ENCODE measurements at places on chromosomes 6 and 20.

DNA sequence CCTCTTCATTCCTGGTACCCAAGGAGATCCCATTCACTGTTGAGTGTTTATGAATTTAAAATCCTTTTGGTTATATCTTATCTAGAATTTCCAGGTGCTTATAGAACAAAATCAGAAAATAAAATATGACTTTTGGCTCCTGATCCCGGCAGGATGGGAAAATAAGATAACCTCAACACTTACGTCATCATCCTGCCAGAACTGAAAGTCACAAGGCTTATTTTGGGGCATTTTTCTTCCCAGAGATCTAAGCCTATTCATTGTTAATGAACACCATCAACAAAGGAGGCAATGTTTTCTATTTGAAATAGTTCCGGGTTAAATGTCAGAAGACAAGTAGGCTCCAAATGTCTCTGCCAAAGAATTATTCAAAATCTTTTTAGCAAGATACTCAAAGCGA is 580.6 kb downstream of the TFAP2A start:
- no peak for DNase-seq

DNA sequence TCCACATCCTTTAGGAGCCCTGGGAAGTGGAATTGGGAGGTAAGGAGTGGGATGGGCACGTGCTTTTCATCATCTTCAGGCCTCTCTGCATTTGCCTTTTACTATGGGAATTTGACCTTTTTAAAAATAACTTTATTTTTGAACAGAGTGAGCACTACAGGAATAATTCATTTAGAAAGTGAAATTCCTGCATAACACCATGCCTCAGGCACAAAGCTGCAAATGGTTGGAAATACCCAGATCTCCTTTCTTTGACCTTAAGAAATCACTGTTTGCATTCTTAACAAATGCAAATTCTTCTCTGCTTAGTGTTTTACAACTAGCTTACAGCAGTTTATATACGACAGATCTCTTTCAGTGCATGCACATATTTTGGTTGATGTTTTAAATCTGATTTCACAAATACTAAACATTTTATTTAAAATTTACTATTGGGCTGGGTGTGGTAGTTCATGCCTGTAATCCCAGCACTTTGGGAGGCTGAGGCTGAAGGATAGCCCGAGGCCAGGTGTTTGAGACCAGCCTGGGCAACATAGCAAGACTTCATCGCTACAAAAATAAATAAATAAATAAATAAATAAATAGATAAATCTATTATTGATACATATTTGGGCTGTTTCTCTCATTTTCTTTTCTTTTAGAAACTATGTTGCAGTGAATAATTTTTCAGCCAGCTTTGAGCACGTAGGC is 24.5 kb downstream of the CST8 start:
- no peak for DNase-seq

DNA sequence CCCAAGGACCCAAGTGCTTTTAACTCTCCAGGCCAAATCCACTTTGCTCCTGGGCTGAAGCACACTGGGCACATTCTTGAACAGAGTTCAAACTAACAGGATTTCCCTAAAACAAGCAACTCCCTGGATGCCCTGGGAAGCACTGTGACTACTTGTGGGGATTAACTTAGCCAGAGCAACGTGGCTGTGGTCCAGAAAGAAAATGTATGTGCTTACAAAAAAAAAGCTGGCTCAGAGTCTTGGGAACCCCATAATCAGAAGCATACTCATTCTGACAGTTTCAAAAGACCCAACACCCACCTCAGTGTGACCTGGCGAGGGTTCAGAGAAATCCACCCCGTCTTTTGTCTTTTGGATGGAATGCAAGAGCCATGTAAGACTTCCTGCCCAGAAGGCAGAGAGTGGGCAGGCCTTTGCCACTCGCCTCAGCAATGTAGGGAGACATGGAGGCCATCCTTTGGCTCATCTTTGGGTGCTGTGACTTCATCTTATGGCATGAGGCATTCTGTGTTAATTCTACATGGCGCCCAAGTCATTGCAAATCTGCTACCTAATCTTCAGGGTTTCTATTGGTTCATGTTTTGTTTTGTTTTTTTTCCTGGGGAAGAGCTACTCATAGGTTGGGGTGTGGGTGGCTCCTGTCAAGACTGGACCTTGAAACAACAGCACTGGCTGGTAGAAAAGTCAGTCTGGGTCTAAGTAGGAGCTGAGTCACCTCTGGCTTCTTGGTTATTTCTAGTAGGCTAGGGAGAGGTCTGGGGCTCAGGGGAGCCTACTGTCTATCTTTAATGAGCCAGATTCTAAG is 248.6 kb upstream of the SUPT3H start:
- DNase-seq, result no peak

- DNase-seq, result peak; percentile 87
Observed at GRCh38 chr6:170147832-170148708, 142.8 kb downstream of the DLL1 start.

- DNase-seq, result peak; percentile 85
Observed at GRCh38 chr6:31729979-31730630, 1.0 kb upstream of the DDAH2 start.

- DNase-seq, result no peak
Observed at GRCh38 chr6:52505726-52506409, 71.0 kb downstream of the TRAM2 start.

DNA sequence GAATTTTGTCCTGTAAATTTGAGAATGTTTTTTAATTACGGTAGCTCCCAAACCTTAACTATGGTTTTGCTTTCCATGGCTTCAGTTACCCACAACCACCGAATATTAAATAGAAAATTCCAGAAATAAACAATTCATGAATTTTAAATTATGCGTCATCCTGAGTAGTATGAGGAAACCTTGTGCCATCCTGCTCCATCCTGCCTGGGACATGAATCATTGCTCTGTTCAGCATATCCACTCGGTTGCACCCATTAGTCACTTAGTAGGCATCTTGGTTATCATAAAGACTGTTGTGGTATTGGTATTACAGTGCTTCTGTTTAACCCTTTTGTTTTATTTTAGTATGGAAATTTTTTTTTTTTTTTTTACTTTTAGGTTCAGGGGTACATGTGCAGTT is 39.7 kb downstream of the KCNS1 start:
- DNase-seq, result no peak

GRCh38 chr6:133040094-133040802 is 200.9 kb upstream of the EYA4 start:
- no peak for DNase-seq

- no peak for DNase-seq
Observed at GRCh38 chr6:106037060-106037459, 49.1 kb upstream of the PRDM1 start.

DNA sequence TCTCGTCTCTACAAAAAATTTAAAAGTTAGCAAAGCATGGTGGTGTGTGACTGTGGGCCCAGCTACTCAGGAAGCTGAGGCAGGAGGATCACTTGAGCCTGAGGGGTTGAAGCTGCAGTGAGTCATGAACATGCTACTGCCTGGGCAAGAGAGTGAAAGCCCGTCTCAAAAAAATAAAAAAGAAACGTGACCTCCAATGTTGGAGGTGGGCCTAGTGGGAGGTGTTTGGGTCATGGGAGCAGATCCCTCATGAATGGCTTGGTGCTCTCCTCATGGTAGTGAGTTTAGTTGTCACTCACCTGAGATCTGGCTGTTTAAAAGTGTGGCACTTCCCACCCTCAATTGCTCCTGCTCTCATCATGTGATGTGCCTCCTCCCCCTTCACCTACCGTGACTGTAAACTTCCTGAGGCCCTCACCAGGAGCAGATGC is 24.3 kb downstream of the RBL1 start:
- DNase-seq, result no peak

- DNase-seq, result no peak
Observed at GRCh38 chr6:156650896-156651390, 126.2 kb upstream of the ARID1B start.

DNA sequence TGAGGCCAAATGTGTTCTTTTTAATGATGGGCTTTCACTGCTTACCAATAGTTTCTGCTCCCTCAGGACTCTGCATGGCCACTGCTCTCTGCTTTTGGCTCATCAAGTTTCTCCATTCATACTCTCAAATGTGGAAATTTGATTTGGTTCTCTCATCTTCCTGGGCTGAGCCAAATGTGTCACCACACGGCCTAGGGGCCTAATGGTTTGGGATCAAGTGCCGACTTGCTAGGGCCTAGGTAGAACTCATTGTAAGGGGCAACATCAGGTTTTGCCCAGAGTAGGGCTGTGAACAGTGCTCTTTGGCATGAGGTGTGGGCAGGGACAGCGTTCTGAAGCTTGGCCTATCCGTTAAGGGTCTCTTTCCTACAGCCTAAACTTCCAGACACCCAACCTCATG is 3.9 kb upstream of the MRPS10 start:
- DNase-seq, result no peak

DNA sequence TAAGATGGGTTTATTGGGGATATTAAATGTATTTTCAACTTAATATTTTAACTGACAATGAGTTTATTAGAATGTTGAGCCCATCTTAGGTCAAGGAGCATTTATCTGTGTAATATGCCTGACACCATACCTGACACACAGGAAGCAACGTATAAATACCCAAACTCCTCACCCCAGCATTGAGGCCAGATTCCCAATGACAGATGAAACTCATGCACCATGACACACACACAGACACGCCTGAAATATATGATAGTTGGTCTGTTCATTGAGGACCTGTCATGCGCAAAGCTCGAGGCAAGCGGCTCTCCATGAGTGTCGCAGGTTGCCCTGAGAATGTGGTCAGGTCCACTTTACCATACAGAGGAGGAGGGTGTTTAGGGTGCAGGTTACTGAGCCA is 64.1 kb downstream of the GFOD1 start:
- no peak for DNase-seq

- no peak for DNase-seq
Observed at GRCh38 chr6:167049275-167049674, 50.1 kb downstream of the CEP43 start.

- no peak for DNase-seq
Observed at GRCh38 chr6:8079126-8079525, 14.9 kb upstream of the BLOC1S5 start.

DNA sequence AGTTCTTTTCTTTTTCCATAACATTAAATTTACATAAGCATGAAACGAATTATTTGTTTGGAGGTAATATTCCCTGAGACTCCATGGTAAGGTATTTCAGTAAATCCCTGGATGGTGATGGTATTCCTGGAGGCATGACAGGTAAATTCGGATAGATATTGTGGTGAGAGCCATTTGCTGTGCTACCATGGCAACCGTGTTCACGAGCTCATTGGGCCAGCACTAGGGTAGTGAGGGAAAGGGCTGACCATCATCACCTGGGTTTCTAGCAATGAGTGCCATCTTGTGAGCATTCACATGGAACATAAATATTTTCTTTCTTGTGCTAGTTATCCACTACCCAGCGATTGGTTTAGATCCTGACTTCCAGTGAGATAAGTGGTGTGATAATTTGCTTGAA is 51.9 kb upstream of the GNRH2 start:
- DNase-seq, result no peak

- no peak for DNase-seq
Observed at GRCh38 chr6:53240761-53241160, 92.1 kb upstream of the GCM1 start.

GRCh38 chr20:56423211-56423610 is 11.2 kb downstream of the CASS4 start:
- DNase-seq, result no peak

DNA sequence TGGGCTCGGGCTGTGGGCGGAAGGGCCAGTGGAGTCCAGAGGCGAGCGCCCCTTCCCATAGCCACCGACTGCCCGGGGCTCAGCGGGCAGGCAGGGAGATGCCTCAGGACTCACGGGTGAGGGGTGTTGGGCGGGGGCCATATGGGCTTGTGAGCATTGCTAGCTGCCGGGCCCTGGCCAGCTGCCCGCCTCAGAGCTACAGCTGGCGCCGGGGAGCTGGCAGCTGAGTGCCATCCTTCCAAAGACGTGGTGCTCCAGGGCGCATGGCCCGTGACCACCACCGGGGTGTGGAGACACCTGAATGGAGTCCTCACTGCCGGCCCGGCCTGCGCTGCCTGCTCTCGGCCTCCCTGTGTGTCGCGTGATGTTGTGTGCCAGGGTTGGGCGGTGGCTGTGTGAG is 10.6 kb upstream of the RBBP8NL start:
- DNase-seq, result no peak

GRCh38 chr6:149942461-149942829 is 631 bp downstream of the ULBP2 start:
- DNase-seq, result no peak

DNA sequence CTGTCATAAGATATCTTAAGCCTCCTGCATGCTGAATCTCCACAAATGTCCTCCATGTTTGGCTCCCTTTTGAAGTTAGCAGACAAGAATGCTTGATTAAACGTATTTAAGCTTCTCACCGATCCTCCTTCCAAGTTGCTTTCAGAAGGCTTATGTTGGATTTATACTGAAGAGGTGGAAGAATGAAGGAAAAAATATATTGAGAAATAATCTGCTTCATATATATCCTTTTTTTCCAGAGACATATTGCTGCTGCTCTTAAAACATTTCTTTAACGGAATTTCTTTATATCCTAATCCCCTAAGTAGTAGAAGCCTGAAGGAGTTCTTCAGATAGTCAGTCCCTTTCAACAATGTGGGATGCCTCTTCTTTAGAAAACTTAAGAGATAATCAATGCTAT is 329.0 kb upstream of the MARCKS start:
- no peak for DNase-seq

DNA sequence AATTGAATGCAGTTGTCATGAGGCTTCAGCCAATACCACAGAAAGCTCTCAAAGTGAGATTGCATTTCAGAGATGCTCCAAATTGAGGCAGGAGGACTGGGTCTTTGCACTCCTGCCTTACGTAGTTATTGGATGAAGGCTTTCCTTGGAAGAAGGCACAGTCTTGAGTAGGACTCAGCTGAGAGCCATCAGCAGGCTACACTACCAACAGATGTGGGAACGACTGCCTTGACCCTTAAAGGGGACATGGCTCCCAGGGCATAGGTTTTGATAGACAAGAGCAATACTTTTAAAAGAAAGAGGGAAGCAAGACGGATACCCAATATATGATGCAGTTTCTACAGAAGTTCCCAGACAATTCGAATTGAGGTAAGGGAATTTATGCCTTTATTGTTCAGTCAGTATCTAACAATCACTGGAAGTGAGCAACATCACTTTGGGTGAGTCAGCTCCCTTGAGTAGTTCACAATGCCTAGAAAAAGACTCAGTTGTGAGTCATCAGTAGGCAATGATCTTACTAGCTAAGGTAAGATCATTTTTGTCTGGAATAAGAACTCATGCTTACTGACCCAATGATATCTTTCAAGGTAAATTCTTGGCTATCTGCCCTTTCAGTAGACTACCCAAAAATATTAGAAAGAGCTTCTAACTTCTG is 390.8 kb downstream of the GJA1 start:
- no peak for DNase-seq
